ENCODE measurements at places on chromosomes 6 and 20.

DNA sequence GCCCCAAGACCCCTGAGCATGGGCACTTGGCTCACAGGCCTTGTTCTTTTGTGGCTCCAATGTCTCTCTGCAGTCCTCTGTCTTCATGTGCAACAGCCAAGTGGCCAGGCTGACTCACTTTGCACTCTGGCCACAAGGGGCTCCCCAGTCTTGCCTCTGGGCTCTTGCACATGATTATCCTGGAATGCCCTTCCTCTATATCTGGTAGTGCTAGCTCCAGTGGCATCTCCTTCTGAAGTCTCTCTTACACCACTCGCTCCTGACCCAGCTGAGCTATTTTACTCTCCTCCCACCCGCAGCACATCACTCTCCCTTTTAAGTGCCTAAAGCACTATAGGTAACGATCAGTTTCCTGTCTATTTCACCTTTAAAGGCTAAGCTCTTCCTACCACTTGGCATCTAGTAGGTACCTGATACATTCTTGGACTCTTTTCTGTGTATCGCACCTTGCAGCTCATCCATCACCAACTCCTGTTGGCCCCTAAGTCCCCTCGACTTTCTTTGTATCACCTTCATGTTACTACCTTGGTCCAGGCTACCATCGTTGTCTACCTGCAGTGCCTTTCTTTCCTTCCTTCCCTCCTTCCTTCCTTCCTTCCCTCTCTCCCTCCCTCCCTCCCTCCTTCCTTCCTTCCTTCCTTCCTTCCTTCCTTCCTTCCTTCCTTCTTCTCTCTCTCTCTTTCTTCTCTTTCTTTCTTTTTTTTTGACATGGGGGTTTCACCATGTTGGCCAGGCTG, 211.9 kb upstream of the RNF24 start:
- no peak for DNase-seq

- DNase-seq = no peak
Measured at GRCh38 chr6:45648262-45648620, 270.5 kb upstream of the SUPT3H start.

GRCh38 chr20:56395166-56395565, 2.7 kb downstream of the CSTF1 start:
- DNase-seq = no peak

DNA sequence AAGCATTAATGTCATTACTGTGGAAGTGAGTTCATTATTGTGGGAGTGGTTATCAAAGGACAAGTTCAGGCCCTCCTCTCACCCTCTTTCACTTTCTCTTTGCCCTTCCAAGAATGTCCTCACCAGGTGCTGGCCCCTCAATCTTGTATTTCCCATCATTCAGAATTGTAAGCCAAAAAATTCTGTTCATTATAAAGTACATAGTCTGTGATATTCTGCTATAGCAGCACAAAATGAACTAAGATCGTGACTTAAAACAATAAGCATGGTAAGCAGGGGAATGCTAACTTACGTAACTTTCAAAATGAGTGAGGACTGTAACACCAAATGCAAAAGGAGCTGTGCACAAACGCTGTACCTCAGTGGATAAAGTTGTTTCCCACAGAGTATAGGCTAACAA, 515.7 kb upstream of the BTBD3 start:
- no peak for DNase-seq

DNA sequence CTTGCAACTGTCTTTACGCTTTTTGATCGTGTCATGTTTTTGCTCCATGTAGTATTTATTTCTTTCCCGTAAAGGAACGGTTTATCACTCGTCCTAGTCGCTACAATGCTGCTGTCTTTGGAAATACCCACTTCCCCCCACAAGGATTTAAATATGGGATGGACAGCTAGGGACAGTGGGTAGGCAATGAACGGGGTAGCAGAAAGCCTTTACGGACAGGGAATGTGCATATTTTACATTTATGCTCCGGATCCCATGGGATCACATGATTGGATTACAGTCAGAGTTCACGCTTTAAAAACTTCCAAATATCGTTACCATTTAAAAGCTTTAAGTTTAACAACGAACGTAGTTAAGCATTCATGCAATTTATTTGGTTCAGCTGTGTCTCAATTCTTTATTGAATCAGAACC, 1.2 kb downstream of the HIVEP1 start:
- no peak for DNase-seq

DNA sequence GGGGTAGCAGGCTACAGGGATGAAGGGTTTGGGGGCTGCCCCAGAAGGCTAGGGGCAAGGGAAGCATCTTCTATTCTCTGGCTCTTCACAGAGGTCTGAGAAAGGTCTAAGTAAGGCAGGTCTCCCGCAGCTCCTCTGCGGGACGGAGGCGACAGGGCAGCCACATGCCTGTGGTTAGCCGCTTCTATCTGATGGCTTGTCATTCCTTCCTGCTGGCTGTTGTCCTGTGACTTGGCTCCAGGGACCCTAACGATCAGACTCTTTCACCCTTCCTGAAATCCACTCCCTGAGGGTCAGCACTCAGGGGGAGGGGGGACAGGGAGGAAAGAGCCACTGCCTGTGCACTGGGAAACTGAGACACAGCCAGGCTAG, 673 bp downstream of the CST7 start:
- peak; percentile 50 for DNase-seq

DNA sequence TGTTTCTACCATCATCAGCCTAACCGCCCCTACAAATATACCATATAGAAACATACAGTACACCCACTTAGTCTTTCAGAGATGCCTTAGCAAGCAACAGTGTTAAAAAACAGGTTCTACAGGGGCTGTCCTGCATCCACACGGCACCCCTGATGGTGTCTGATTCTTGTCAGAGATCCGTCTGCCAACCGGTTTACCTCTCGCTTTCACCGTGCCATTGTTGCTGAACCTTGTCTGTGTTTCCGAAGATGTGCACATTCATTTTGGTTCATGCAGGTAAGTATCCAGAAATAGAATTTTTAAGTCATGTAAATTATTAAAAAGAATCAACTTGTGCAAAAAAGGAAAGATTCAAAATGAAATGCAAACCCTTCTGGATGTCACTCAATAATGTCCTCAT, 52.9 kb downstream of the EPHA7 start:
- DNase-seq = peak; percentile 7

GRCh38 chr20:63377256-63377941, 16.2 kb upstream of the CHRNA4 start:
- no peak for DNase-seq

DNA sequence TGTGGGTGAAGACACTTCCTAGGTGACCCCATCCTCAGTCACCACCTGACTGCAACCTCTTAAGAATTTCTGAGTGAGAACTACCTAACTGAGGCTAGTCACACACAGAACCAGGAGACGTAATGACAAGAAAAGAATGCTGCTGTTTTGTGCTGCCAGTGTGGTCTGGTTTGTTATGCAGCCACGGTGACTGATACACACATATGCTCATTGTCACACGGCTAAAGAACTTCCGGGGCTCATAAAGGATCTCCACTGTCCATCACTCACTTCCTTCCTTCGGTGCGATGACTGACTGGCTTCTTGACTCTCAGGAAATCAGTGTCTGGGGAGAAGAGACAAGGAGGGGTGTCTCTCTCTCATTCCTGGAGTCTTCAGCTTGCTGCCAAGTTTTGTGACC, 88.0 kb downstream of the SLC24A3 start:
- no peak for DNase-seq

GRCh38 chr20:10074513-10074912, 39.7 kb downstream of the ANKEF1 start:
- no peak for DNase-seq

DNA sequence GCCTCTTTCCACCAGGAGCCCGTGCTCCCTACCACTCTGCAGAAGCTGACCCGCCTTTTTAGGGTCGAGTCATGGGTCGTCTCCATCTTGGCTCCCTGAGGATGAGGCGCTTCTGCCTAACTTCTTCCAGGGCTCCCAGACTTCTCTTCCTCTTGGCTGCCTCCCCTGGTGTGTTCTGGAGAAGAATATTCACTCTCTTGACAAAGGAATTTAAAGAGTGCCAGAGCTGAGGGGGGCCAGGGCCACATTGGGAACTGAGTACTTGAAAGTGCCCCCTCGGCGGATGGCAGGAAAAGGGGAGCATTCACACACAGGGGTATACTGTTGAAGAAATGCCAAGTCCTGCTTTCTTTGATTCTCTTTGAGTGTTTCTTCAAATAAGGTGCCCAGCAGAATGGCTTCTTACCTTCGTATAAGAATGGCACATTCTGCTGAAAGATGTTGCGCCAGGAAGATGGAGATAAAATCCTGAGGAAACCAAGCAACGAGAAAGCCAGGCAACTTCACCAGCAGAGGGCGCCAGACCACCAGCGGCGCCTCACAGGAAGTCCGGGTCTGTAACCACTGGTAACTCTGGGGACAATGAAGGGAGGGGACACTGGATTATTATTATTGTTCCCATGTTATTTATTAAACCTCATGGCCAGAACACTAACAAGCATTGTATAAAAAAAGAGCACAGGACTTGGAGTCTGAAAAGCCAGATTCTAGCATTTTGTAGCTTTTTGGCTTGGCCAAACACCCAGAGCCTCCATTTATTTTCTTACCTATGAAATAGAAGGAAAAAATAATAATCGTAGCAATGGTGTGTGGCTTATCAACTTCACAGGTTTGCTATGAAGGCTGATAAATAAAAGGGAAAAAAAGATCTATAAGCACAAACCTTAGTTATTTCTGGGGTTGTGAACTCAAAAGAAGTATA, 176.7 kb downstream of the HACE1 start:
- DNase-seq = no peak
